GM06990 (cell line): ENCODE measurements at places on chromosomes 1 and 21.

GRCh38 chr1:159291424-159291823, 10.7 kb upstream of the FCER1A start:
- DNase-seq = no peak

- no peak for DNase-seq
Measured at GRCh38 chr1:229889031-229889517, 178.0 kb upstream of the GALNT2 start.

DNA sequence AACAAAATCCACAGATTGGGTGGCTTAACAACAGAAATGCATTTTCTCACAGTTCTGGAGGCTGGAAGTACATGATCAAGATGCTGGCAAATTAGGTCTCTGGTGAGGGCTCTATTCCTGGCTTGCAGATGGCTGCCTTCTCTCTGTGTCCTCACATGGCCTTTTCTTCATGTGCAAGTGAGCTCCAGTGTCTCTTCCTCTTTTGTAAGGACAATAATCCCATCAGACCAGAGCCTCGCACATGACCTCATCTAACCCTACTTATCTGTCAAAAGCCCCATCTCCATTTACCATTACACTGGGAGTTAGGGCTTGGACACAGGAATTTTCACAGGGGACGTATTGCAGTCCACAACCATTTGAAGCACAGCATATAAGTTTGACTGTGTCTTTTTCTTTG, 181.6 kb downstream of the NEGR1 start:
- DNase-seq = no peak

DNA sequence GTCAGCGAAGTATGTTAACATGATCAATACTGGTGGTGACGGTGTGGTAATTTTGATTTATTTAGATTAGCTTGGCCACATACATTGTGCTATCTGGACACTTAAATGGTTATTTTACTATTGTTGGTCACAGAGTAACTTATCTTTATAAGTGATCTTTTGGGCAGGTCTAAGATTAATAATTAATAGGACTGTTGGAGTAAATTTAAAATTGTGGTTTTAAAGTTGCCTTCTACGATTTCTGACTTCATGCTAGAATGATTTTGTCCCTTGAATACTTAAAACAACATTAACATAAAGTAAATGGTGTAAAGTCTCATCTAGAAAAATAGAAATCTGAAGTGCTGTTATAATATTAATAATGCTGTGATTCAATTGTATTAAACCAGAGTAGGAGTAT, 14.7 kb downstream of the SRRM1 start:
- DNase-seq = no peak

- DNase-seq = no peak
Measured at GRCh38 chr1:178397678-178398077, 99.1 kb downstream of the CLEC20A start.

DNA sequence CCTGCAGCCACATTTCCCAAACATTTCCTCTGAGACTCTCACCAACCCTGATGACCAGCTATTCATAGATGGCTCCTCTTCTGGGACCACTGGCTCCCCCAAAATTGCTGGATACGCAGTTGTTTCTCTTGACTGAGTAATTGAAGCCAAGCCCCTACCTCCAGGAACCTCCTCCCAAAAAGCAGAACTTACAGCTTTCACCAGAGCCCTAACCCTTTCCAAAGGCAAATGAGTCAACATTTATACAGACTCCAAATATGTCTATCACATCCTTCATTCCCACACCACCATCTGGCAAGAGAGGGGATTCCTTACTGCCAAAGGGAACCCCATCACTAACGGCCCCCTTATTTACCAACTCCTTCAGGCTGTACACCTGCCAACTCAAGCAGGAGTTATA, 20.3 kb upstream of the CA6 start:
- no peak for DNase-seq

DNA sequence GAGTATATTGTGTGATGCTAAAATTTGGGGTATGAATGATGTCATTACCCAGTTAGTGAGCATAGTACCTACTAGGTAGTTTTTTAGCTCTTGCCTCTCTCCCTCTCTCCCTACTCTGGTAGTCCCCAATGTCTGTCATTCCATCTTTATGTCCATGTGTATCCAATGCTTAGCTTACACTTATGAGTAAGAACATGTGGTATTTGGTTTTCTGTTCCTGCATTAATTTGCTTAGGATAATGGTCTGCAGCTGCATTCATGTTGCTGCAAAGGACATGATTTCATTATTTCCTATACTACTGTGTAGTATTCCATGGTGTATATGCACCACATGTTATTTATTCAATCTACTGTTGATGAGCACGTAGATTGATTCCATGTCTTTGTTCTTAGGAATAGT, 54.4 kb upstream of the NEGR1 start:
- DNase-seq = no peak

- DNase-seq = no peak
Measured at GRCh38 chr1:94522304-94522703, 19.3 kb downstream of the F3 start.

- no peak for DNase-seq
Measured at GRCh38 chr1:47507881-47508701, 70.2 kb downstream of the FOXD2 start.

DNA sequence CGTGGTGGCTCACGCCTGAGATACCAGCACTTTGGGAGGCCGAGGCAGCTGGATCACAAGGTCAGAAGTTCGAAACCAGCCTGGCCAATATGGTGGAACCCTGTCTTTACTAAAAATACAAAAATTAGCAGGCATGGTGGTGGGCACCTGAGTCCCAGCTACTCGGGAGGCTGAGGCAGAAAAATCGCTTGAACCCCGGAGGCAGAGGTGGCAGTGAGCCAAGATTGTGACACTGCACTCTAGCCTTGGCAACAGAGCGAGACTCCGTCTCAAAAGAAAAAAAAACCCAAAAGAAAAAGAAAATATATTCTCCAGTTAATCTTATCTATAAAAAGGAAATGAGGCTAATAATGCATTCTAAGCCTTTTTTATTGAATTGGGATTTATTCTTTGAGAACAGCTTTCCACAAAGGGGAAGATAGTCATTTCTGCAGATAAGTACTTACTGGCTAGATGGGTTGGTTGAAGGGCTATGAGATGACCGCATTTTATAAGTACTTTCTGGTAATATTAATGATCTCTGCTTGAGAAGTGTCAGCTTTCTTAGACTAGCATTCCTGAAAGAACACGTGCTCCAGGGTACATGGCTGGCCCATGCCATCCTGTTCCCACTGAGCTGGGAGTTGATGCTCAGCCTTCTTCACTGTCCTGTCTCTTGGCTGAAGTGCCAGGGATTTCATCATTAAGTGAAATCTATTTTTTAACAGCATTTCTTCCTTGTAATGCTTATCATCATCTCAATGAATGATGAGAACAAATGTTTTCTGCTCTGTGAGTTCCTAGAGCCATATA, 57.9 kb downstream of the SASS6 start:
- no peak for DNase-seq

DNA sequence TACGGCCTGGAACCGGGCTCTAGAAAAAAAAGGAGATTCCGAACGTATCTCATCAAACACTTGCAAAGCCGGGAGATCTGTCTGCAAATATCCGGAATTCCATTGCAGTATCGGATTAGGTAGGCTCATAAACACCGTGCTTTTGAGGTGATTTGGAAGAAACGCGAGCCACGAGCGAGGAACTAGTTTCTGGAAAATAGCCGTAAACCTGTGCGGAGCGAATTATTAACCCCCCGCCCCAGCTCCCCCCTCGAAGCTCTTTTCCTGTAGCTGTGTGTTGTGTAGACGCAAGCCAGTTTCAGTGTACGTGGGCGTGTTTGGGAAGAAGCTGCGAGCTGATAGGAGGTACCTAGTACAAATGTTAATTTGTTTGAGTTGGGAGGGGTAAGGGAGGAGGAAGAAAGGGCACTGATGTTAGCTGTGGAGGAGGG, 1.1 kb downstream of the RALGPS2 start:
- peak; percentile 8 for DNase-seq

- no peak for DNase-seq
Measured at GRCh38 chr1:12342401-12343003, 112.7 kb downstream of the VPS13D start.

GRCh38 chr1:33363470-33363861, 42.6 kb upstream of the A3GALT2 start:
- DNase-seq = no peak

GRCh38 chr1:10824821-10825540, 28.5 kb upstream of the CASZ1 start:
- no peak for DNase-seq

DNA sequence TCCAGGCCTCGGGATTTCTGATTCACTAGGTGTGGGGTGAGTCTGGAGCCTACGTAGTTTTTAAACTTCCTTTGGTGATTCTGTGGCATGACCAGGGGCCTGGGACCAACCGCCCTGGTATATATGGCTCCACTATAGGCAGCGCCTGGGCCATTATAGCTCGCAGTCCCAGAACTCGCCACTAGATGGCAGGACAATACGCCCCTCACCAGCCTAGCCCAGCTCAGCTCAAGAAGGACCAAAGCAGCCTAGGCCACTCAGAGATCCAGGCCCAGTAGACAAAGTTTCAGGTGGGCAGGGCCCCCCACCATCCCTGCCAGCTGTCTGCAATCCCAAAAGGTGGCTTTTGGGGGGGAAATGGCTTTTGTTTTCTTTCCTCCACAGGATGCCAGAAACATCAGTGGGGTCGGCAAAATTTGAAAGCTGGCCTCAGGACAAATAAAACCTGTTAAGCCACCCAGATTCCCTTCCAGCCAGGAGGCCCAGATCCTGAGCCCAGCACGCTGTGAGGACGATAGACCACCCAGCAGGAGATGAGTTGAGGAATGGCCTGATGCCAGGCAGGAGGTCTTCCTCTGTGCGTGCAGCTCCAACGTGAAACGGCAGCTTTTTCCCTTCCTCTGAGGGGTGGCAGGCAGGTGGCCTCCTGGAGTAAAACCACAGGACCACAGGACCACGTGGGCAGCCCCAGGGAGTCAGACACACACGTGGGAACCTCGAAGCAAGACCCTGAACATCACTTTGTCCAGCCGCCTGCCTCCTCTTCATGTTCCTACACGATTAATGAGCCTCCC, 24.8 kb upstream of the TMEM51 start:
- no peak for DNase-seq

DNA sequence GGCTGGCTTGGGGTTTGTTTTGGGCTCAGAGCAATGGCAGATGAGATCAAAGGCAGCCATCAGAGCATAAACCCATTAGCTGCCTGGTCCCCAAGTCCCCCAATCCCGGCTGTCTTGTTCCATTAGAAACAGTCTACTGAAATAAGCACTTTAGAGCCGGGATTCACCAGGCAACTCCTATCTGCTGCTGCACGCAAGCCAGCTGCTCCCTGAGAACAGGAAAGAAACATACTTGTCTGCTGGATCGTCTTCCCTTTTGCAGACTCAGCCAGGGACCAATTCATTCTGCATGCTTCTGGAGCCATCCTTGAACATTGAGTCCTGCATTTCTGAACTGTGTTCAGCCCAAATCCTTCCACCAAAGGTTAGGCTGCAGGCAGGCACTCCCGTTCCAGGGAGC, 21.8 kb downstream of the RXRG start:
- DNase-seq = no peak

GRCh38 chr1:81820765-81821164, 20.0 kb downstream of the ADGRL2 start:
- no peak for DNase-seq

GRCh38 chr1:116203920-116204319, 92.7 kb downstream of the MAB21L3 start:
- DNase-seq = no peak

DNA sequence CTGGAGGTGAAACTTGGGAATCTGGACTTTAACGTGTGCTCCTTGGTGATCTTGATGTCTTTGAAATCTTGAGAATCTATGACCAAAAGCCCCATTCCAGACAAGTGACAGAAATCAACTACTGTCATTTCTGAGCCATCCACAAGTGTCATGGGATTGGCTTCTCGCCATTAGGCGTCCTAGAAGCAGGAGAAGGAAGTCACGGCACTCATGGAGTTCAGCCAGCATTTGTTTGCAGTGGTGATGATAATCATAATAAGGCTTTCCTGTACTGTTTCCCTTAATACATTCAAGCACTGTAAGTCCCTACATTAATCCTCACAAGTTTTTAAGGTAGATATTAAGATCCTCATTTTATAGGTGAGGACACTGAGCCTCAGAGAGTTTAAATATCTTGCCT, 11.9 kb downstream of the F5 start:
- no peak for DNase-seq

GRCh38 chr1:86416343-86416742, 7.6 kb upstream of the CLCA2 start:
- DNase-seq = no peak

DNA sequence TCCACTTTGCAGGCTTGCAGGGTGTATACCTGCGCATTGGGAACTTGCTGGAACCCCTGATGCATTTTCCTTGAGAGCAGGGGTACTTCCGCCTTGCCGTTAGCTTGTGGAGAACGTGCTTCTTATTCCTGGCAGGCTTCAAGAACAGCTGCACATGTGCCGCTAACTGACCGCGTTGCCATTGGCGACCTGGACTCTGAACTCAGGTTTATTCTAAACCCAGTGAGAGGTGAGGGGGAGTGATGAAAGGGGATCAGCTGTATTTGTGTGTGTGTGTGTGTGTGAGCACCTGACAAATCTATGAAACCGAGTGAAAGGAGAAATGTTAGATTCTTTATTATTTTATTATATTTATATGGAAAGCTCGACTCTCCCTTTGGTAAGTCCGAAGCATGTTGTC, 128.6 kb downstream of the HUNK start:
- no peak for DNase-seq

GRCh38 chr1:77126307-77126706, 92.9 kb downstream of the PIGK start:
- peak; percentile 6 for DNase-seq

DNA sequence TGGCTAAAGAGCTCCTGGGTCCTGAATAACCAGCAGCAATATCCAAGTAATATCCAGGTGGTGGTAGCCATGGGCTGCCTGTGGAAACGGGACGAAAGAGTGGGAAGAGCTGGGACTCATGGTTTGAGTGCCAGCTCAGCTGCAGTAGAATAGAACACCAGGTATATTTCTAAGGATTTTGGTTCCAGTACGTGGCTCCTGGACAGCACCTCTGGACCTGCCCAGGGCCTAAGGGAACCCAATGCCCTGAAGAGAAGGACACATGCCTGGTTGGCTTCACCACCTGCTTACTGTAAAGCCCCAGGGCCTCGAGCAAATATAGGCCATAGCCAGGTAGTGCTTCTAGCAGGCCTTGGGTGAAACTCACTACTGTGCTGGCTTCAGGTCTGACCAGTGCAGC, 566.7 kb downstream of the KIF26B start:
- DNase-seq = no peak

DNA sequence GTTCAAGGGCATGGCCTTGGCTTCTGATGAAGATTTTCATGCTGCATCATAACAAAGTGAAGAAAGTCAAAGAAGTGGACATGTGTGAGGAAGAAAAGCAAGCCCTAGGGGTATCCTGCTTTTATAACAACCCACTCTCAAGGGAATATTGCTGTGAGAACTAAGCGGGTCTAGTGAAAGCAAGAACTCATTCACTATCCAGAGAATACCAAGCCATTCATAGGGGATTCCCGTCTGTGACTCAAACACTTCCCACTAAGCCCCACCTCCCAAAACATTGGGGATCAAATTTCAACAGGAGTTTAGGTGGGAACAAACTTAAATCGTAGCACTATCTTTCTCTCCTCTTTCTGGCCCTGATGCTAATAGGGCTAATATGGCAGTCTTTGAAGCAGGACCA, 98.5 kb upstream of the CTTNBP2NL start:
- no peak for DNase-seq
